Jurkat, Clone E6-1 (cell line): ENCODE measurements at places on chromosomes 13 and 19.
A peak's percentile ranks its signal among the peaks of the same experiment; 100 is the strongest.

DNA sequence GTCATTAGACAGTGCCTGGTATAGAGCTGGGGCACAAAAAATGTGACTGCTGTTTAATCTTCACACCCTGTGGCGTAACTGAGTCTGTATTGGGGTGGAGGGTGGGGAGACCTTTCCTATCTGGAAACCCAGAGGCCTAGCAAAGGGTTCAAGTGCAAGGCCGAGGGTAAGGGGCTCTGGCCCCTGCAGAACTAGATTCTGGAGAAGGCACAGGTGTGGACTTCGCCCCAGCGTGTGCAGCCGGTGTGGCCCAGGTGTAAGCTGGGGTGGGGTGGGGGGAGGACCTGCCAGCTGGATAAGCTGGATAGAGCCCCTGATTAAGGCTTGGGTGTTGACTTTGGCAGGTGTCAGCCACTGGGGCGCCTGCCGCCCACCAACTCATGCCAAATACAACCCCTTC, 1.3 kb downstream of the RAB3D start:
- DNase-seq: no peak

GRCh38 chr13:39894586-39894985, 239.1 kb downstream of the COG6 start:
- DNase-seq: no peak

DNA sequence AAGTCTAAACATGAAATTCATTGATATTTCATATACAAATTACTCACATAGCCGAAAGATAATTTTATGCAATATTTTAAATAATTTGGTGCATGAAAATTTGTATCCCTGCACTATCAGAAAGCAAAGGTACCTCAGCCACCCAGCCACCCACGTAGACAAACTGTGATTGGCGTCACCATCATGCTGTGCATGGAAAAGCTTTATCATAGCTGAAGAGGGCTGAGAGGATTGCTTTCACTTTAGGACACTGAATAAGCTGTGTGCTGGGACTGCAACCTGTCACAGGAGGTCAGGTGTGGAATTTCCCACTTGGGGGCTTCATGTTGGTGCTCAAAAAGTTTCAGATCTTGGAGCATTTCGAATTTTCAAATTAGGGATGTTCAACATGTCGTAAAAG, 96.3 kb downstream of the MYCBP2 start:
- no peak for DNase-seq

- DNase-seq: peak; percentile 54
Observed at GRCh38 chr19:940591-941291, 14.9 kb downstream of the ARID3A start.

DNA sequence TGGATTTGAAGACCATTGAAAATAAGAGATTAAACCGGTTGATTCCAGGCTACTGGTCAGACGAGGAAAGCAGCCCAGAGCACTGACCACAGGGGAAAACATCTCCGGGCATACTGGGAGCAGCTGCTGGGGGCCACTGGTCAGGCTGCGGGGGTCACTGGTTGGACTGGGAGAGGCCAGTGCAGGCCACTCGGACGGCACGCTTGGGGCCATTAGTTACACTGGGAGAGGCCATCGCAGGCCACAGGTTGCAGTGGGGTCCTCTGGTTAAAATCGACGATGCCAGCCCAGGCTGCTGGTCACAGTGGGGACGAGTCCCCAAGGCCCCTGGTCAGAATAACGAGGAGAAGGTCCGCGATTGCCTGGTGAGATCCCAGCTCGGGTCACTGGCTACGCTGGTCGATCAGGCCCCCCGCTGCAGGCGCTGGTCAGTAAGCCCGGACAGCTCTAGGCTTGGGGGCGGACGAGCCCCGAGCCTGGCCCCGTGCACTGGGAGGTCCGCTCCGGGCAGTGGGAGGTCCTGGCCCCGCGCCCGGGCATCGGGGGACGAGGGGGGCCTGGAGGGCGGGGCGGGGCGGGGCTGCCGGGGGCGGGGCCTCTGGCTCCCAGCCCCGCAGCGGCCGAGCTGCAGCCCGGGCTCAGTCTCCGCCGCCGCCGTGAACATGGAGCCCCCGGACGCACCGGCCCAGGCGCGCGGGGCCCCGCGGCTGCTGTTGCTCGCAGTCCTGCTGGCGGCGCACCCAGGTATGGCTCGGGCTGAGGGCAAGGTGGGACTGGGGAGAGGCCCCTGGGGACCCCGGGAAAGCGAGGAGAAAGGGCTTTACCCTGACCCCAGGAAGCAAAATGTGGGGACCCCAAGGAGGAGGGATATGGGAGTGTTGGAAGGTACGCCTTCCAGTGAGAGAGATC, at the start of gene BCAM:
Gene BCAM, plus strand, starts transcription at position 641 of the 909 bp plus-strand sequence. Its CDS starts 22 bp downstream, at position 663.
- no peak for DNase-seq

DNA sequence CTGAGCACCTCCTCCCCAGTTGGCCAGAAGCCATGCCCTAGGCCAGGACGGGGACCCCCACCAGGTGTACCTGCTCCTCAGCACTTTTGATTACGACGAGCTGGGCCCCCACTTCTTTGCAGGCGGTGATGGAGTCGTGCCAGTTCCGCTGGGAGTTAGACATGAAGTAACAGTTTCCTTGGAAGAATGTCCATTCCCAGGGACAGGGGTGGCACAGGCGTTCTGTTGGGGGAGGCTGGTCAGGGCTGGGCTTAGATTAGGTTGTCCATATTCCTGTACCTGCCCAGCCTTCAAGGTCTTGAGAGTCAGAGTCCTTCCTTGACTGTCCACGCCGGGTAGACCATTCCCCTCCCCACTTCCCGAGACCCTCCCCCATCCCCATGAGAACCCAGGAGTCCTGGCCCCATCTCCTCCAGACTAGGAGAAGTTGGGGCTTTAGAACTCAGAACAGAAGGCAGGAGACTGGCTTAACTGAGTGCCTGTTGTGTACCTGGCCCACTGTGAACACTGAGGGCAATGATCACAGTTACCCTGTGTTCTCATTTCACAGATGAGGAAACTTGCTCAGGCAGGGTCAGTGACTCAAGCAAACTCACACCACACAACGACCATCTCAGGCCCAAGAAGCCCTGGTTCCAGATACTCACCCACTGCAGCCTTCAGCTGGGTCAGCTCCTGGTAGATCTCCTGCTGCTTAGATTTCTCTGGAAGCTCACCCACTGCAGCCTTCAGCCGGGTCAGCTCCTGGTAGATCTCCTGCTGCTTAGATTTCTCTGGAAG, 2.3 kb downstream of the CD209 start:
- DNase-seq: no peak

DNA sequence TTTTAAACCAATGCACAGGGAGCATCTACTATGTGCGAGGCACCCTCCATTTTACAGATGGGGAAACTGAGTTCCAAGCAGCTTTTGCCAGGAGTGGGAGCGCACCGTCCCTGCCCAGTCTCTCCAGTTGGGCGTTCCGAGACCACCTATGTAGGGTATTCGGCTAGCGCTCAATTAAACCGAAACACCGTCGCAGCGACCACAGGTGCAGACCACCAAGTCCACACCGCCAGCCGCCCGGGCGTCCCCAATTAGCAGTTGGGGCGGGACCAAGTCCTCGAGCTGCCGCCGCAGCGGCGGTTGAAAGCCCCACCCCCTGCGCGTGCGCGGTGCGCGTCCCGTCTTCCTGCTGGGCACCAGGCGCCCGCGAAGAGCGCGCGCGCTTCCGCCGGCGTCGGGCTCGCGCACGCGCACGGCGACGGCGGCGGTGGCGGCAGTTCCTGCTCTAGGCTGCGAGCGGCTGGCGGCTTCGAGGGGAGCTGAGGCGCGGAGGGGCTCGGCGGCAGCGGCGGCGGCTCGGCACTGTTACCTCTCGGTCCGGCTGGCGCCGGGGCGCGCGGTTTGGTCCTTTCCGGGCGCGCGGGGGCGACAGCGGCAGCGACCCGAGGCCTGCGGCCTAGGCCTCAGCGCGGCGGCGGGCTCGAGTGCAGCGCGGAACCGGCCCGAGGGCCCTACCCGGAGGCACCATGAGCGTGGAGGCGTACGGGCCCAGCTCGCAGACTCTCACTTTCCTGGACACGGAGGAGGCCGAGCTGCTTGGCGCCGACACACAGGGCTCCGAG, at the start of gene UPF1:
Gene UPF1, plus strand, starts transcription at position 436 of the 782 bp plus-strand sequence. Its CDS starts 251 bp downstream, at position 687.
- DNase-seq: peak; percentile 90

DNA sequence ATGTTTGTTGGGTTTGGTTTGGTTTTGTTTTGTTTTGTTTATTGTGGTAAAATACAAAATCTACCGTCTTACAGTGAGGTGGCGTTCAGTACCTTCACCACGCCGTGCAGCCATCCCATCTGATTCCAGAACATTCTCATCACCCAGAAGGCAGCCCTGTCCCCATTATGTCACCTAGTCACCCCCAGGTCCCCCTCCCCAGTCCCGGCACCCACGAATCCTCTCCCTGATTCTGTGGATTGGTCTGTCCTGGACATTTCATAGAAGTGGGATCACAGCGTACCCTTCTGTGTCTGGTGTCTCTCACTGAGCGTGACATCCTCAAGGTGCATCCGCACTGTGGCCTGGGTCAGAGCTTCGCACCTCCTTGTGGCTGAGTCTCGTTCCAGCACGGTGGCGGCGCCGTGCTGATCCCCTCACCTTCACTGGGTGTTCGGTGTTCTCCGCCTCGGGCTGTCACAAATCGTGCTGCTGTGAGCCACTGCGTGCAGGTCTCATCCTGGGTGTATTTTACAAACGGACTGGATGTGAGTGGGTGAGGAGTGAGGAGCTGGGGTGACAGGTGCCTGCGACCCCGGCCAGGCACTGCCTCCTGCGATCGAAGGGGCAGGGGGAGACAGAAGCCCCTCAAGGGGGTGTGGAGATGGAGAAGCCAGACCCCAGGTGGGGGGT, 580 bp upstream of the TEKTIP1 start:
- DNase-seq: no peak

GRCh38 chr13:41546372-41547190, 89.2 kb downstream of the RGCC start:
- DNase-seq: no peak

DNA sequence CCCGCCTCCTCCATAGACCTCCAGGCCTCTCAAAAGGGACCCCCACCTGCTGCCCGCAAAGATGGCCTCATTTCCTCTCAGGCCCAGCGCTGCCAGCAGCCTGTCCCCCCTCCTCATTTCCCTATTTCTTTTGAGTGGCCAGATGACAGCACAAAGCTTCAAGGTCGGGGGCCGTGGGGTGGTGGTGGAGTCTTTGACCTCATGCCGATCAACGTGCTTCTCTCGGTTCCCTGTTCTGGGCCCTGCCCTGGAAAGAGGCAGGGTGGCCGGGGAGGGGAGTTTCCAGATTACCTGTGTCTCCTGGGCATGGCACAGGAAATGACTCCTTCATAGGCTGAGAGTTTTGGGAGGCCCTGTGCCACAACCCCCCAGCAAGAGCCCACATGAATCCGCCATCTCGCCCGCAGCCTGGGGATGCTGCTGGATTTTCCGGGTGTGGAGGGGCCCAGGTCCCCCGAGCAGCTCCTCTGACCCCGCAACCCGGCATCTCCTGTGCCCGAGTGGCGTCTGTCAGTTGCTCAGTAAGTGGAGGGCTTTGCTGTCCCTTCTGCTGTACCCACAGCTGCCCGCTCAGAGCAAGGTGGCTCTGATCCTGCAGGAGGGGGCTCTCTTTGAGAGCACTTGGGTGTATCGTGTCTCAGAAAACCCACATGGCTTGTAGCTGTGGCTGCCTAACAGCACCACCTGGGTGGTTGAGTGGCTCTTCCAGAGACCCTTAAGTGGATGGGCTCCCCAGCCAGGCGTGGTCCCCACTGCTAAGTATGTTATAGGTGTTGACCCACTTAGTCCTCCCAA, 139.4 kb downstream of the SIPA1L3 start:
- DNase-seq: no peak

DNA sequence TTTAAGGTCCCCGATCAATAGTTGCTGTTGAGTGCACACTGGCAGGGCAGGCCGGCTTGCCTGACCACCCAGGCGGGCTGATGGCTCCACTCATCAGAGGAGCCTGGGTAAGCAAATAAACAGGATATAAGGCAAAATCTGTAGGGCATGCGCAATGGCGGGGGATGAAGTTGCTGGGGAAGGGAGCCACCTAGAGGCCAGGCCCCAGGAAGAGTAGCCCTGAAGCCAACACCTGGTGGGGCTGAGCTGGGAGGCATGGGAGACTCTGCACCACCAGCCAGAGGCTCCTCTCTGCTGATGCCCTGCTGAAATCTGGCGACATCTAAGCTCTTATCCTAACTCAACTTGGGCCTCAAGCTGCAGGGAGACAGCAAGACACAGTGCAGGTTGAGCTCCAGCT, 324.3 kb downstream of the ZNF536 start:
- DNase-seq: peak; percentile 3

DNA sequence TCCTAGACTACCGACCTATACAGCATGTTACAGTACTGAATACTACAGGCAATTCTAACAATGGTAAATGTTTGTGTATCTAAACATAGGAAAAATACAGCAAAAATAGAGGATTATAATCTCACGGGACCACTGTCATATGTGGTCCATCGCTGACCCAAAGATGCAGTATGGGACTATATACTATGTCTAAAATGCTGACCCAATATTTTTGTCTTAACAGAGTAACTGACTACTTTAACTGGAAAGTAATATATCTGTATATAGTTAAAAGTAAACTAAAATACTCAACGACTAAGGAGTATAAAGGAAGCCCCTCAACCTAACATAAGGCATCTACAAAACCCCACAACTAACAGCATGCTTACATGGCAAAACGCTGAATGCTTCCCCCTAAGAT, 4.4 kb upstream of the TMEM86B start:
- DNase-seq: no peak
